ENCODE measurements at places on chromosomes 2 and 18.

DNA sequence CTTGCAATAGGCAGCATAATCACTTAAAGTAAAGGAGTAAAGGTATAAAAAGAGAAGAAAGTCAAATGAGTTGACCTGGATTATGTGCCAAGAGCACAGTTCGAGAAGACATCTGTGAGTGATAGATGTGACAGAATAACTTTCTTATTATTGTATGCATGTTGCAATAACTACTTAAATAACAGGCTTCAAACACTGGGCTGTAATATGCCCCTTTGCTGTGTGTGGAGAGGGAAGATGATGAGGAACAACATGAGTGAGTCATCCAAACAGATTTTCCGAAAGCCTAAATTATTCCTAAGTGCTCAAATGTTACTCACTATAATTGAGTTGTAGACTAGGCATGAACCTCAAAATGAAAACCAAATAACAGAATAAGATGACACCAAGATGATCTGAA lies 328.1 kb downstream of the EXOC6B start:
- no peaks in the 10 kb centered on the region for H3K4me1 ChIP-seq
- no peak for DNase-seq
- H3K4me3 ChIP-seq, result no peak overlapping the region
- H3K27me3 ChIP-seq, result no peaks in the 10 kb centered on the region
- no peaks in the 10 kb centered on the region for H3K36me3 ChIP-seq

DNA sequence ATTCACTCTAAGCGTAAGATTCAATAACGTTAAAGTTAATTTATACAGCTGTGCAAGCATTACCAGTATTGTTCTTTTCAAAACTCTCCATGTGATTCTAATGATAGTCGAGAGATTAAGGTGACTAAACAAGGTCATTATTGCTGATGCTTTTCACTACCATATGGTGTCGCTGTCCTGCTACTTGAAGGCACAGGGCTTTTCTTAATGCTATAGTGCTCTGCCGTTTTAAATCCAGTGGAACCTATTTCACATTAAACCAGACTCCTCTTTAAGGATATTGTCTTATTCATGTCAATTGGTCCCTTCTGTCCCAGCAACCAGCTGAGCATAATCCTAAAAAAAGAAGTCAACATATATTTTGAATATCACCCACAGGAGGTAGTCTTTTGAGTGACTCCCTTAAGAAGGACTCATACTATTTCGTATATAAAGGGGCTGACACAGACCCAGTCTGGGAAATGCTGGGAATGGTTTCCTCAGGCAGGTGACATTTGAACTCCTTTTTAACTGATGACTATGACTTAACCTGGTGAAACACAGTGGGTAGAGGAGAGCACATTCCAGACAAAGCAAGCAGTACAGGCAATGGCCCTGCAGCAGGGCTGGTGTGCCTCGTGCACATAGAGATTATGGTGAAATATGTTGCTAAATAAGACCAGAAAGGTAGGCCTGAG lies 53.9 kb upstream of the CYTIP start:
- no peaks in the 10 kb centered on the region for H3K27me3 ChIP-seq
- peak; percentile 66 for DNase-seq
- H3K4me1 ChIP-seq, result peaks cover 38% of the 10 kb centered on the region
- peak overlapping the region; percentile 60 for H3K27ac ChIP-seq
- peaks cover 9% of the 10 kb centered on the region for H3K36me3 ChIP-seq

DNA sequence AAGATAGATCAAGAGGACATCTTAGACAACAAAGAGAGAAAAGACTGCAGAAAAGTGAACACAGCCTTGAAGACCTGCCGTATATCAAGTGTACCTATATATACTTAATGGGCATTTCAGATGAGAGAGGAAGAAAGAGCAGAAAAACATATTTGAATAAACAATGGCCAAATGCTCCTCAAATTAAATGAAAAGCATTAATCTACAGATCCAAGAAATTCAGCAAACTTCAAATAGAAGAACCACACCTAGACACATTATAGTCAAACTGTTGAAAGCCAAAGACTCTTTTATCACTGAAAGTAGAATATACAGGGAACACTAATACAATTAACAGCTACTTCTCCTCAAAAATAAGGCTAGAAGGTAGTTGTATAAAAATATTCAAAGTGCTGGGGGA lies 18.7 kb upstream of the TTL start:
- DNase-seq, result no peak
- H3K27me3 ChIP-seq, result peaks cover 26% of the 10 kb centered on the region

DNA sequence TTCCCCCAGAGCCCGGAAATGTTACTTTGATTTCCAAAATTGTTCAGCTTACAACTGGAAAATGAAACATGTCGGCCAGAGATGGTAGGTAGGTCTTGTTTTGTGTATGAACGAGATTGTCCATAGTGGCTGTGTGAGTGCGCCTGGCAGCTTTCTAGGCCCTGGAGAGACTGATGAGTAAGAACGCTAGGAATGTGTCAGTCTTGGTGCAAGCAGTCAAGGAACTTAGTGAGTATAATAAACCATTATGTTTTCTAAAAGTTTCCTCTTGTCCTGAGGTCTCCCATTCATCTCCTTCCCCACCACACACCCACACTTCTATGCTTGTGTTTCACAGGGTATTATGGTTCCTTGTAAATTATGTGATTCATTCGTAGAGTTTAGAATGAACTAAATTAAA lies 234.2 kb downstream of the CDH2 start:
- no peak overlapping the region for H3K4me3 ChIP-seq
- DNase-seq, result no peak
- no peaks in the 10 kb centered on the region for H3K36me3 ChIP-seq
- H3K27me3 ChIP-seq, result no peaks in the 10 kb centered on the region
- no peaks in the 10 kb centered on the region for H3K4me1 ChIP-seq
- H3K27ac ChIP-seq, result no peak overlapping the region

DNA sequence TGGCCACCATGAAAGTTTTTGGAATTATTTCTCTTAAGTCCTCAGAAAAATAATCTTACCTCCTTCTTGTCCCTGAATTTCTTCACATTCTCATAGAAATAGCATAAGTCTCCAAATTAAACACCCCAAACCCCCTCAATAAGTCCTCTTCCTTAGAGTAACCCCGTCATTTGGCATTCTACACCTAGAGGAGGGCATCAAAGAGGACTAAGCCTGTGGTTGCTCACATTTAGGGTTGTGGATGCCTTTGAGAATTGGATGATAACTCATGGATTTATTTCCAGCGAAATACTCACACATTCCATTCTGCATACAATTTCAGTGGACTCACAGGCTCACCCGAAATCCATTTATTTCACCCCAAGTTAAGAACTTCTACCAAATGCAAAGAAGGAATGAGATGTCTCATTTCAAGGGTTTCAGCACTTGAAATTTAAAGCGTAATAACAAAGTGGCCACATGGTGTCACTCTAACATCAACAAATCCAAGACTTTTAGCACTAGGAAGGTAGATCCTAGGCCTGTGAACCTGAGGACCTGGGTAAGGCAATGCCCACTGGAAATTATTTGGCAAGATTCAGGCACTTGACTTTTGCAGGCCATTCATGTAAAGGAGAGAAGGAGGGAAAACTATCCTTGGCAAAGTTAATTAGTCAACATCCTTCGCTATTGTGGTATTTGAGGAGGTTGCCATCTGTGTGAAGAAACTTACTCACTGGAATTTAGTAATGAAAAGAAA lies 24.6 kb downstream of the DYTN start:
- H3K36me3 ChIP-seq, result no peaks in the 10 kb centered on the region
- no peaks in the 10 kb centered on the region for H3K4me1 ChIP-seq
- H3K27ac ChIP-seq, result no peak overlapping the region
- H3K4me3 ChIP-seq, result no peak overlapping the region
- no peak for DNase-seq
- peaks cover 21% of the 10 kb centered on the region for H3K27me3 ChIP-seq

- no peak overlapping the region for H3K27ac ChIP-seq
- no peak overlapping the region for H3K4me3 ChIP-seq
- H3K36me3 ChIP-seq, result no peaks in the 10 kb centered on the region
- H3K27me3 ChIP-seq, result peaks cover 3% of the 10 kb centered on the region
- peaks cover 2% of the 10 kb centered on the region for H3K4me1 ChIP-seq
- DNase-seq, result no peak
These were observed 237.4 kb upstream of the SMAD2 start for GRCh38 chr18:48167897-48168253.

- no peaks in the 10 kb centered on the region for H3K4me1 ChIP-seq
- H3K4me3 ChIP-seq, result no peak overlapping the region
- no peaks in the 10 kb centered on the region for H3K36me3 ChIP-seq
- H3K27me3 ChIP-seq, result no peaks in the 10 kb centered on the region
- no peak overlapping the region for H3K27ac ChIP-seq
- no peak for DNase-seq
These were observed 1845.6 kb upstream of the PIK3C3 start for GRCh38 chr18:40109252-40110049.

DNA sequence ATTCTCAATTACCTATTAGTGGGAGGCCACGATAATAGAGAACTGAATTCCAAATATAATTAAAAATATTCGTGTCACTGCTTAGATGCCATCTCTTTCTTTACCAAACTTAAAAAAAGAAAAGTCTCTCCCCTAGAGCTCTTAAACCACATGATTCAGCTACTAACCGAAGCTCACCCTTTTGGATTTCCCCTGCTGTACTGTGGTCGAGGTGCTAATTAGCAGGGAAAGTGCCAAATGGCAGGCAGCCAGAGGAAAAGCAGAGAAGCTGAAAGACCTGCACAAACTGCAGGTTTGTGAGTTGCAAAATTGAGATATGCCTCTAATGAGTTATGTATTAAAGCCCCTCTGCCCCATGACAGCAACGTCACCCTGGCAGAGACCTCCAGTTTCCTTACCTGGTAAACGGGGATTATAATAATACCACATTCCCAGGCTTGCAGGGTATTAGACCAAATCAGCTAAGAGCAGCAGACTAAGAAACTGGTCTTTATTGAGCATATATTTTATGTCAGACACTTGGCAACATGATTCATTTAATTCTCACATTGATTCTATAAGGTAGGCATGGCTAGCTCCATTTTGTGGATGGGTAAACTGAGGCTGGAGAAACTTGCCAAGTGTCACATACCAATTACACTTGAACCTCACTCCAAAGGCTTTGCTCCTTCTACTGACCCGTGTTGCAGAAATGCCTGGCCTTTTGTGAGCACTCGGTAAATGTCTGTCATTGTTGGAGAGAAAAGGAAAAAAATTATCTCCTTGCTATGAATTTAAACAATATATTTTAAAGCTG lies 259.7 kb downstream of the LPIN1 start:
- peak overlapping the region; percentile 65 for H3K27ac ChIP-seq
- no peak overlapping the region for H3K4me3 ChIP-seq
- peaks cover 27% of the 10 kb centered on the region for H3K4me1 ChIP-seq

- H3K4me1 ChIP-seq, result no peaks in the 10 kb centered on the region
- no peak overlapping the region for H3K4me3 ChIP-seq
- no peaks in the 10 kb centered on the region for H3K36me3 ChIP-seq
These were observed 268.3 kb upstream of the SPRED2 start for GRCh38 chr2:65700720-65701119.

- H3K36me3 ChIP-seq, result no peaks in the 10 kb centered on the region
- no peak overlapping the region for H3K27ac ChIP-seq
- no peak overlapping the region for H3K4me3 ChIP-seq
- DNase-seq, result no peak
- H3K27me3 ChIP-seq, result peaks cover 2% of the 10 kb centered on the region
- H3K4me1 ChIP-seq, result peaks cover 4% of the 10 kb centered on the region
These were observed 45.3 kb downstream of the GREB1 start for GRCh38 chr2:11578986-11579774.

GRCh38 chr18:22827216-22827615 lies 105.9 kb upstream of the RBBP8 start:
- H3K27ac ChIP-seq, result no peak overlapping the region
- H3K27me3 ChIP-seq, result peaks cover 18% of the 10 kb centered on the region
- no peaks in the 10 kb centered on the region for H3K4me1 ChIP-seq
- DNase-seq, result no peak
- H3K36me3 ChIP-seq, result peaks cover 4% of the 10 kb centered on the region
- no peak overlapping the region for H3K4me3 ChIP-seq

GRCh38 chr2:226791056-226791486 lies 8.5 kb downstream of the IRS1 start:
- H3K27ac ChIP-seq, result peak overlapping the region; percentile 71
- no peak for DNase-seq
- peaks cover 10% of the 10 kb centered on the region for H3K4me1 ChIP-seq
- peak overlapping the region; percentile 93 for H3K4me3 ChIP-seq

DNA sequence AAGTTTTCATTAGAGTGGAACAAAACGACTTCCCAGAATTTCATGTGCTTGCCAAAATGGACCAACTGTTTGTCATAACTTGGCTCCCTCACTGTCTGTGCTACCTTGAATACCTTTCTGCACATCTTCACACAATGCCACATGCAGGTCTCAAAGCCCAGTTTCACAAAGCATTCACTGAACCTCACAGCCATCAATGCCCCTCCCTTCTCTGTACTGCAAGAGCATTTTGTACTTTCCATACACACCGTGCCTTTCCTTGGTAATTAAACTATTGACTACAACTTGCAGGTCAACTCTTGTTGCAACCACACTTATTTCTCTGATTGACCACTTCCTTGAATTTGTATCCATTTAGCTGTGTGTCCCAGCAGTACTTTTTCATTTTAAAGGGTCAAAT lies 50.5 kb downstream of the PAX3 start:
- no peaks in the 10 kb centered on the region for H3K4me1 ChIP-seq
- no peak overlapping the region for H3K4me3 ChIP-seq
- peaks cover 12% of the 10 kb centered on the region for H3K27me3 ChIP-seq
- H3K36me3 ChIP-seq, result no peaks in the 10 kb centered on the region

GRCh38 chr18:49228187-49228586 lies 232.3 kb downstream of the DYM start:
- H3K4me1 ChIP-seq, result peaks cover 20% of the 10 kb centered on the region
- no peak overlapping the region for H3K4me3 ChIP-seq
- no peaks in the 10 kb centered on the region for H3K27me3 ChIP-seq
- peaks cover 14% of the 10 kb centered on the region for H3K36me3 ChIP-seq
- H3K27ac ChIP-seq, result no peak overlapping the region
- DNase-seq, result no peak

All from natural killer cell treated with Interleukin-12 subunit alpha and Interleukin-12 subunit beta and Interleukin-15 and Interleukin-18, amount 100 ng/mL, for 72 hours (primary cell).